Putamen (tissue), 1 donor: ENCODE measurements at places on chromosomes 6 and 20.

DNA sequence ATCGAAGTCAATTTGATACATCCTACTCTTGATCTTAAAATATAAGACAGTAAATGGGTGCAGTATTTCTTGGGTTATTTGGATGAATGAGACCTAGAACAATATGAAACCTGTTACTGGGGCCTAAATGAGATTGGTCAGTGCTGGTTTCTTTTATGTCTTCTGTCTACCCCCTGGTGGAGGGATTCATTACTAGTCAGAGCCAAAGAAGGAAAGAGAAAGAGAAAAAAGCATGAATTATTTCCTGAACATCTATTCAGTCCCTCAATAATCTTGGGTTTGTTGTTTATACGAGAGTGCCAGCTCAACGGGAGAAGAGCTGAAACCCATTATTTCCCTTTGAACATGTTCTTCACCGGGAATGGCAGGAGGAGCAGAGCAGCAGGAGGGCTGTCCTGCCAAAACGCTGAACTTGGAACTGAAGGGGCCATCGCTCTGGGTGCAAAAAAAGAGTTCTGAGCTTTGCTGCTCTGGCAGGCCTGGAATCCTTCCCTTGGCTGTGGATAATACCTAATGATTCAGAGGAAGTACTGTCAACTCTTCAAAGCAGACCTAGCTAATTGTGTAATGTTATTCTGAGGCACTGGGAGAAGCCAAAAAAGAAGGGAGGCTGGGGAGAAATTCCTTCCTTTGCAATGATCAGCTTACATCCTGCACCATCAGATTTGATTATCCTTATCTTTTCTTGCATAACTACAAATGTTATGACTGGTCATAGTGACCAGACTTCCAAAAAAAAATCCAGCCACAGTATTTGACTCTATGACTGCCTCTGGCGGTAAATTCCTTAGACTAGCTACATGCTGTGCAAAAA, 72.0 kb downstream of the BLOC1S5 start:
- DNase-seq, result no peak

GRCh38 chr6:126232671-126233070, 107.2 kb upstream of the CENPW start:
- DNase-seq, result no peak

DNA sequence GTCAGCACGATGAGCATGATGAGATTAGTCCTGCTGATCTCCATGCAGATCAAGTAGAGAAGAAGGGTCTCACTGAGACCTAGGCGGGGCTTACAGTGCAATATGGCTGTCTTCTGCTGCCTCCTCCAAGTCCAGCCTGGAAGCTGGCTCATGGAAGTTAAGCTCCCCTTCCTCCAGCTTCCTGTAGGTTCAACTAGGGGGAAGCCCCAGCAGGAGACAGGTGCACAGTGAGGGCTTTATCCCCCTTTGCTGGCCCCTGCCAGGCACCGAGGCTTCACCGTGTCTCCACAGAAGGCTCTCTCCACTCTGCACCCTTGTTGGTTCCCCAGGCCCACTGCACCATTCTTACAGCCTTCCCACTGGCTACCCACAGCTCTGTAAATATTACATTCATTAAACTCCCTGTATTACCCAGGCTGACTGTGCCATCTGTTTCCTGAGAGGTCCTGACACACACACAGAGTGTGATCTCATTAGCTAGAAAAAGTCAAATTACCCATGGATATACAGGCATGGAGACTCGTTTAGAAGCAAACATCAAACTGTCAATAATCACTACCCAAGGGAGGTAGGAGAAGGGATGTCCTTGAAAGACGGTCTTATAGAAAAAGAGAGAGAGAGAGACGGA, 90.4 kb downstream of the SLC2A10 start:
- no peak for DNase-seq

- DNase-seq, result peak; percentile 19
Measured at GRCh38 chr6:89122625-89123024, 4.8 kb upstream of the SRSF12 start.

DNA sequence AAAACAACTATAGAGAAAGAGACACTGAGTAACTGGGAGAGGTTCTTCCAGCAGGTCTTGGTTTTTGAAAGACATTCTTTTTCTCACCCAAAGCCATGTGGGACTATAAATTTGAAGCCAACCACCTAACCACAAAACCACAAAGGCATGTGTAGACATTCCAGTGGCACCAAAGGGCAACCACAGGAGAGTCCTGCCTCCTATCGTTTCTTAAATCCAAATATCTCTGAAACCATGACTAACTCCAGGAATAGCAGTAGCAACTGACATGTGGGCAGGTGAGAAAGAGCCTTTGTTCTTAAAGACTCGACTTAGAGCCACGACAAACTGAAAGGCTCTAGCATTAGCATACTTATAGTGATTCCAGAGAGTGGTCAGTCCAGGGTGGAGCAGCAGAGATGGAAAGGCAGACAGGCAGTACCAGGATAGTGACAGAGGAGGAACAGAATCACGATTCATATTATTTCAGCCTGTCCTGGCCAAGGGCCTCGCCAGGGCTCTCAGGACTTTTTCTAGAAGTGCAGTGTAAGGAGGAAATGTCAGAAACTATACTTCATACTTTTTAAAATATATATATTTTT, 9.4 kb upstream of the COL9A1 start:
- no peak for DNase-seq

- no peak for DNase-seq
Measured at GRCh38 chr20:3297079-3297378, 58.0 kb upstream of the SLC4A11 start.

GRCh38 chr6:23329086-23329485, 759.7 kb downstream of the HDGFL1 start:
- DNase-seq, result no peak

GRCh38 chr20:61279621-61280150, 27.6 kb downstream of the CDH4 start:
- DNase-seq, result no peak

DNA sequence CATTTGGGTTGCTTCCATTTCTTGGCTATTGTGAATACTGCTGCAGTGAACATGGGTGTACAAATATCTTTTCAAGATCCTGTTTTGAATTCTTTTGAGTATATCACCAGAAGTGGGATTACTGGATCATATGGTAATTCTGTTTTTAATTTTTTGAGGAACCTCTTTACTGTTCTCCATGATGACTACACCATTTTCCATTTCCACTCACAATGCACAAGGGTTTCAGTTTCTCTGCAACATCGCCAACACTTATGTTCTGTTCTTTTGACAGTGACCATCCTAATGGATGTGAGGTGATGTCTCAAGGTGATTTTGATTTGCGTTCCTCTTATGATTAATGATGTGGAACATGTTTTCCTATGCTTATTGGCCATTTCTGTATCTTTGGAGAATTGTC, 214.4 kb upstream of the ZFP64 start:
- no peak for DNase-seq

- no peak for DNase-seq
Measured at GRCh38 chr6:53493635-53494025, 51.3 kb downstream of the GCLC start.

- no peak for DNase-seq
Measured at GRCh38 chr6:11064836-11065235, 20.7 kb upstream of the ELOVL2 start.

GRCh38 chr6:142087950-142088857, 44.5 kb upstream of the GJE1 start:
- no peak for DNase-seq

- no peak for DNase-seq
Measured at GRCh38 chr6:152474354-152474753, 162.8 kb downstream of the SYNE1 start.

DNA sequence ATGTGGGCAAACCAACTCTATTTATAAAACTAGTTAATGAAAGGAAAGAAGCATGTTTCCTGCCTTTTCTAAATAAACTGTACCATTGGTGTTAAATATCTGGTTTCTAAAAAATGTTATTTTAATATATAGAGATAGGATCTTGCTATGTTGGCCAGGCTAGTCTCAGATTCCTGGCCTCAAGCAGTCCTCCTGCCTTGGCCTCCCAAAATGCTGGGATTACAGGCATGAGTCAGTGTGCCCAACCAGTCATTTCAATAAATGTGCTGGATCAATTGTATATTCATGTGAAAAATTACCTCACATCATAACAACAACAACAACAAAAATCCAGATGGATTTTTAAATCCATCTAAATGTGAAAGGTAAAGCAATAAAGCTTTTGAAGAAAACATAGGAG, 80.3 kb downstream of the CDS2 start:
- no peak for DNase-seq

GRCh38 chr20:35791821-35792220, 20.0 kb downstream of the PHF20 start:
- no peak for DNase-seq

- no peak for DNase-seq
Measured at GRCh38 chr20:3161316-3162079, 1.8 kb upstream of the FASTKD5 start.

GRCh38 chr20:32806356-32806755, 13.4 kb upstream of the MAPRE1 start:
- no peak for DNase-seq

DNA sequence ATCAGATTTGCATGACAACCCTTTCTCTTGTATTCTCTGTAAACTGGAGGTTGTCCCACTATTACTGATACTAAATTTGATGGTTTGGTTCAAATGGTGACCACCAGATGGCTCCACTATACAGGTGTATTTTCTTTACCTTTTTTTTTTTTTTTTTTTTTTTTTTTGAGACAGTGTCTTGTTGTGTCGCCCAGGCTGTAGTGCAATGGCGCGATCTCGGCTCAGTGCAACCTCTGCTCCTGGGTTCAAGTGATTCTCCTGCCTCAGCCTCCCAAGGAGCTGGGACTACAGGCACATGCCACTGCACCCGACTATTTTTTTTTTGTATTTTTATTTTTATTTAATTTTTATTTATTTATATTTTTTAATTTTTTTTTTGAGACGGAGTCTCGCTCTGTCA, 6.6 kb upstream of the WTAP start:
- DNase-seq, result no peak

GRCh38 chr20:51385646-51386530, 156.6 kb downstream of the NFATC2 start:
- DNase-seq, result no peak

DNA sequence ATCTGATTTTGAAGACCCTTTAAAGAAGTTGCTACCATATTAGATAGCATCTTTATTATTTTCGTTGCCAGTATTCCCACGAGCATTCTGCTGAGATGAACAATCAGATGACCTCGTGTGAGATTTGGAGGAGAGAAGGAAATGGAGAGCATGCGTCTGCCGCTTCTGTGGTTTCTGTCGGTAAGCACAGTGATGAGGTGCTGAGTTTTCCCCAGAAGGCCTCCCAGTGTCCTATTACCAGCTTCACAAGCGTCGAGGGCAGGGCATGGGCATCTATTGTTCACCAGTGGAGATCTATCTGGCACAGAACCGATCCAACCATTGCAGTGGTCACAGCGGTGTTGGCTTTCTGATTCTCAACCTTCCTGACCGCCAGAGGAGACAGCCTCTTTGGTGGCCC, 29.4 kb downstream of the TRAF3IP2 start:
- no peak for DNase-seq

GRCh38 chr6:155449450-155450239, 6.0 kb downstream of the NOX3 start:
- no peak for DNase-seq

DNA sequence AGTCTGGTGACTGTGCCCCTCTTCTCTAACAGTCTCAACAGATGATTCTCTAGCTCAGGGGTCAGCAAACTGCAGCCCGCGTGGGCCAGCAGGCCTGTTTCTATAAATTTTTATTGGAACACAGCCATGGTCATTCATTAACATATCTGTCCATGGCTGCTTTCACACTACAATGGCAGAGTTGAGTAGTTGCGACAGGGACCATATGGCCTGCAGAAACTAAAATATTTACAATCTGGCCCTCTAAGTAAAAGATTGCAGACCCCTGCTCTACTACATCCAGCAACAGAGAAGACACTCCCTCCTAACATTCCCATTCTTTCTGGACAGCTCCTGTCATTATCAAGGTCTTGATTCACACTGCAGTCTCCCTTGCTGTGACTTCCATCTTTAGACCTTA, 45.2 kb downstream of the PLAGL2 start:
- no peak for DNase-seq

DNA sequence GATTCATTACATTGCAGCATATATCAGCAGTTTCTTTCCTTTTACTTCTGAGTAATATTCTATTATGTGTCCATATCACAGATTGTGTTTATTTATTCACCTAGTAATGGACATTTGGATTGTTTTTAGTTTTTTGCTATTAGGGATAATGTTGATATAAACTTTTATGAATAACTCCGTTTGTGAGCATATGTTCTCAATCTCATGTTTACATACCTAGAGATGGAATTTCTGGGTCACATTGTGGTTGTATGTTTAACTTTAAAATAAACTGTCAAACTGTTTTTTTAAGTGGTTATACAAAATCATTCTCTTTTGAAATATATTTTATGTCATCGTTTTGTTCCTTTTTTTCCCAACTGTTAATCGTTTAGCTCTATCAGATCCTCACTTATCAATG, 311.6 kb downstream of the MMUT start:
- DNase-seq, result no peak

- no peak for DNase-seq
Measured at GRCh38 chr20:7210910-7211309, 443.4 kb downstream of the BMP2 start.

- no peak for DNase-seq
Measured at GRCh38 chr6:72930556-72931132, 294.7 kb downstream of the KHDC1L start.

DNA sequence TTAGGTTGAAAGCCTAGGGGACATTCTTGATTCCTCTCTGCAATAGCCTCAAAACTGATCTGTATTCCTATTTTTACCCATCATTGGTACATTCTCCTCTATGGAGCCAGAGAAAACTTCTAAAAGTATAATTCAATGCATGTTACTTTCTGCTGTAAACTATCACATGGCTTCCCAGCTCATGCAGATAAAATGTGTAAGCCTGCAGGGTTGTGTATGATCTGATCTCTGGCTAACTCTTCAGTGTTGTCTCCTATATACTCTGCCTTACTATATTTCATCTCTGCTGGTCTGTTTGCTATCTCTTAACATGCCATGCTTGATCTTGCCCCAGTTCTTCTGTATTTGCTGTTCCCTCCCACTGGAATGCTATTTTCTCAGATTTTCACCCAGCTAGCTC, 323.3 kb upstream of the RSPO3 start:
- no peak for DNase-seq
